ENCODE measurements at places on chromosomes 2 and 18.
A peak's percentile ranks its signal among the peaks of the same experiment; 100 is the strongest.

DNA sequence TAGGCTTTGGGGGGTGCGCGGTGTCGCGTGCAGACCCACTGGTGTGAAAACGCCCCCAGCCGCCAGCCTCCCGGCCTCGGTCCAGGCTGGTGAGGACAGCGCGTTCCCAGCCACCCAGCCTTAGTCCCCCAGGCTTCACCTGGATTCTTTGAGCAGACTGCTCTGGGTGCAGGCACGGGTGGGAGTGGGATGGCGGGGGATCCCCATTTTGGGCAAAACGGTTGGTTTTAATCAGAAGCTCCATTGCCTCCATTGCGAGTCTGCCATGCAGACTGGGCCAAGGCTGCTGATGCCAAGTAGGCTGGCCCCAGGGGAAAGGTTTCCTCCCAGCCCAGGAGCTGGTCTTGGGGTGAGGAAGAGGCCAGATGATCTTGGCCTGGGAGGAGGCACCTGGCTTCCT lies 445 bp downstream of the MLPH start:
- DNase-seq = no peak

DNA sequence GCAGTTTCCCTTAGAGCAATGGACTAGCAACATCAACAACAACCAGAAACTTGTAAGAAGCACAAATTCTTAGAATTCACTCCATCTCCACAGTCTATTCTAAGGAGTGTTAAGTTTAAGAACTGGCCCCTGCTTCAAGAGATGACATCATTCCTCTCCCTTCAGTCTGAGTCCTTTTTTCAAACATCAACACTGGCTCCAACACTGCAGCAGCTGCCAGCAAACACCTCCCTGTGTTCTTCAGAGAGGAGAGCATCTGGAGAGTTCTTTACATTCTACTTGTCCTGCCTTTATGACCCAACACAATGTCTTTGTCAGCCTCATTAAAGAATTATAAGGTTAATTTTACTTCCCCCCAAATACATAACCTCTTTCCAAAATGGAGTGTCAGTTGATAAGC lies 122.3 kb downstream of the HNMT start:
- DNase-seq = no peak

- no peak for DNase-seq
These were observed 72.8 kb upstream of the TWIST2 start for GRCh38 chr2:238774980-238775509.

DNA sequence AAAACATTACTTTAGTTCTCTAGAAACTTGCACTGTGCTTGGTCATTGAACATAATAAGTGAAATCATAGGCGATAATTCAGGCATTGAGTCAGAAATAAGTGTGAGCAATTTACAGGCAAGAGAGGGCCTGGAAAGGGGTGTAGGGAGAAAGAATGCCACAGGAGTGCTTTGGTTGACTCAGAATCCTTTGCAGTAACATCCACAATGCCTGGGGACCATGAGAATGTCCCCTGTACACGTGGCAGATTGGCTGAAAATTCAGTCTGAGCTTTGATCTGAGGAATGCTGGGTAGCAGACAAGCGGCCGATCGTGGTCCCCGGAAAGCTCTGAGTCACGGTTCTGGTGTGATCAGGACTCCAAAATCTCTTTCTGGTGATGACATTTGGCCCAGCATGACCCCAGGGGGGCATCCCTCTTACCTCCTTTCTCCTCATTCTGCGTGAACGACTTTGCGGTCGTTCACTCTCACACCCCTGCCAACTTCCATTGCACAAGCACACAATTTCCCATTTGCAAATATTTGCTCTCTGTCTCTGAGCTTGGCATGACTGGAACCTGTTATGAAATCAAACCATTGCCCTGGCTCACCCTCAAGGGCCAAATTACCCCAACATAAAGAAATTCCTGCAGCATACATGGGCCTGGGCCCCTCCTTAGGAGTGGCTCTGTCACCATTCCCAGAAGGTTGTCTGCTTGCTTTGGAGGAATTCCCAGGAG lies 305.0 kb upstream of the EPAS1 start:
- DNase-seq = peak; percentile 82

Measured in NCI-H2029 (cell line).